AG08396 (cell line): ENCODE measurements at places on chromosomes 7 and 10.
A peak's percentile ranks its signal among the peaks of the same experiment; 100 is the strongest.

GRCh38 chr10:80416479-80417098 is 8.2 kb downstream of the PRXL2A start:
- no peak for DNase-seq

DNA sequence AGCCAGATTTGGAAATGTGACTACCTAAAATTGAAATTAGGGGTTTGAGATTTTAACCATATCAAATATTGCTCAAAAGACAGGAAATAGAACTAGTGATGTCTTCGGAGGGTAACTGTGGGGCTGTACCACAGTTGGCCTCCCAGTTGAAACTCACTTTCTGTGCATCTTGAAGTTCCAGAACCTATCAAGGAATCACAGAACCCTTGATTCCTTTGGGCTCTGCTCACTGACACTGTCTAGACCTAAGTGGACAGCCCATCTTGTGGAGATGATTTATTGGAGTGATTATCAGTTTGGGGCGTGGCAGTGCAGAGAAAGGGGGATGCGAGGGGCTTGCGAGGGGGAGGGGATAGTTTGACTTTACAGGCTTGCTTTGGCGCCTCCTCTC is 134.2 kb upstream of the GJD4 start:
- DNase-seq, result no peak

DNA sequence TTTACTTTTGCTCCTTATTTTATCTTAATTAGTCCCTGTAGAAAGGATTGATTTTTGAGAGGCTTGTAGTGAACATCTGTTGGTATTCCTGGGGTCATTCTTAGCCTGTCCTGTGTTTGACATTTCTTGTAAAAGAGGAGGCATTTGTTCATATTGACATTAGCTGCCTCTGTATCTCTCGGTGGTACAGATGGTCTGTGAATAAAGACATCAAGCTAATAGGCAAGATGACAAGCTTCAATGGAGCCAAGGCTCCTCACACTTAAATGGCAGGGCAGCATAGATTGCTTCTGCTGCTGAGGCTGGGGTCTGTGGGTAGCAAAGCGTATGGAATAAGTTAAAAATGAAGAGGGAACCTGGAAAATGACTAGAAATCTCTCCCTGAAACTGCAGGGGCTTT is 687.6 kb downstream of the LRMDA start:
- DNase-seq, result no peak

- DNase-seq, result peak; percentile 61
These were observed 56.2 kb upstream of the ABLIM1 start for GRCh38 chr10:114714281-114714741.

- no peak for DNase-seq
These were observed 483.1 kb upstream of the CNTNAP2 start for GRCh38 chr7:145633513-145633912.

DNA sequence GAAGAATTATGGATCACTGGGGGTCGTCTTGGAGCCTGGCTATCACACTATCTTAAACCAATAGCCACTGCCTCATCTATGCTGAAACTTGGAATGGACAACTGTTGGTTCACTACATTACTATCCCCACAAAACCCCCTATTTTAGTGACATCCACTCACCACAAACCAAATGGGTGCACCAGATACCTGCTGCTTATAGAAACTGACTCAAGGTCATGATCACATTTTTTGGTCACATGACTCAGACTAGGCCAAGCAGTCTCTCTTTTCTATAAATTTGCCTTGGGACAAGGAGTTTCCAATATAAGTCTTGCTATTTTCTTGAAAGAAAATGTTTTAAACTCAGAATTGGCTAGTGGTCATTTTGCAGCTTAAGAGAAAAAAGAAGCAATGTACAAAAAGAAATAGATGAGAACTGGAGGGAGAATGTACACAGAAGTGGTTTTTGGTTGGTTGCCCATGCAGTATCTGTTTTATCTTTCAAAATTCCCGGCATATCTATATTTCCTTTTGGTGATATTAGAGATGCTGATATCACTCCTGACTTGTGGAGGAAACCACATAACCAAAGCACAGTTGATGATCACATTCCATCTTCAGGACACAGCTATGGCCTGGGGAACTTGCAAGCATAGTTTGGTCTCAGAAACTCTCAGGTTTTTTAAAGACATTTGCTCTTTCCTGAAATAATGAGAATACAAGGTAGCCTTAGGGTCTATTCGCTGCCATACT is 85.2 kb upstream of the CACNA2D1 start:
- no peak for DNase-seq

GRCh38 chr10:57952741-57953140 is 315.0 kb downstream of the IPMK start:
- DNase-seq, result peak; percentile 11

GRCh38 chr10:10418387-10418786 is 599.3 kb upstream of the CELF2 start:
- DNase-seq, result no peak

GRCh38 chr7:129197771-129198170 is 9.3 kb downstream of the SMO start:
- no peak for DNase-seq

DNA sequence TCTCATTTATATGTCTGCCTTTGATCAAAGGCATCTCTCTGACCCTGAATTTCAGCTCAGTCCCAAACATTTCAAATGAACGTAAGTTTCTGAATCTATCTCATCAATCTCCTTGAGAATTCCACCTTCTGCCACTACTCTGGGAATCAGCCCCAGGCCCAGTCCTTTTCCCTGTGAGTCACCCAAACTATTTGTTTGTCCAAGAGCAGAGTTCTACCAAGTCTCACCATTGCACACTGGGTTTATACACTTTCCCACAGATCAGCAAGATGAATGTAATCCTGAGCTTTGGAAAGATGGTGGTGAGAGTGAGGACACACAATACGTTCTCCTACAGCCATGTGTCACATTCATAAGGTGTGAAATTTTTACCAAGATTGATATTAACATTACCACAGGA is 251.3 kb upstream of the VWC2 start:
- no peak for DNase-seq

- DNase-seq, result no peak
These were observed 764.9 kb upstream of the AUTS2 start for GRCh38 chr7:68833422-68833821.

- no peak for DNase-seq
These were observed 10.8 kb upstream of the PVRIG start for GRCh38 chr7:100208911-100209408.

DNA sequence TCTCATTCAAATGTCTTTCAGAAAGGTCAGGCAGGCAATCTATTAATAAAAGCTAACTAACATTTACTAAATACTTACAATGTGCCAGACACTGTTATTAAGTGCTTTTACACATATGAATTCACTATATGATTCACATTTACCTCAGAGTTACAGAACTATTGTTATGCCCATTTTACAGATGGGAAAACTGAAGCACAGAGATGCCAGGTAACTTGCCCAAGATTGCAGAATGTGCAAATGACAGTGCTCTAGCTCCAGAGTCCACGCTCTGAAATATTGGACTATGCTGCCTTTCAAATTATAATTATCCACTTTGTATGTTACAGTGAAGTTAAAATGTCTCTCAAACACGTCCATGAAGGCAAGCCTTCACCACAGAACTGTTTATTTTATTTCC is 22.0 kb downstream of the UPF2 start:
- DNase-seq, result no peak

DNA sequence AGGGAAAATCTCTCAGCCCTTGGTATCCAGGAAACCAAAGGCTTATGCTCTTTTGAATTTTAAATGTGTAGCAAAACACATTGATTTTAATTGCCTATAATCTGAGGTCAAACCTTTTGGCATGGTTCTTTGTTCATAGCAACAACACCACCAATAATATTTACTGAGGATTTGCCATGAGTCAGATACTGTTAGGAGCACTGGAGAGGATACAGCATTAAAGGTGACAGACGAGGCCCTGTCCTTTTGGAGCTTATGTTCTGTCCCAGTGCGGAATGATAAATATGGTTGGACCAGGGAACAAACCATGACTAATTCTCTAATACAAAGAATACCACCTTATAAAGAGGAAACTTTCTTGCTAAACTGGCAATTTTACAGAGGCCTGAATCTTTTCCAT is 176.6 kb downstream of the CTNNA3 start:
- DNase-seq, result no peak

DNA sequence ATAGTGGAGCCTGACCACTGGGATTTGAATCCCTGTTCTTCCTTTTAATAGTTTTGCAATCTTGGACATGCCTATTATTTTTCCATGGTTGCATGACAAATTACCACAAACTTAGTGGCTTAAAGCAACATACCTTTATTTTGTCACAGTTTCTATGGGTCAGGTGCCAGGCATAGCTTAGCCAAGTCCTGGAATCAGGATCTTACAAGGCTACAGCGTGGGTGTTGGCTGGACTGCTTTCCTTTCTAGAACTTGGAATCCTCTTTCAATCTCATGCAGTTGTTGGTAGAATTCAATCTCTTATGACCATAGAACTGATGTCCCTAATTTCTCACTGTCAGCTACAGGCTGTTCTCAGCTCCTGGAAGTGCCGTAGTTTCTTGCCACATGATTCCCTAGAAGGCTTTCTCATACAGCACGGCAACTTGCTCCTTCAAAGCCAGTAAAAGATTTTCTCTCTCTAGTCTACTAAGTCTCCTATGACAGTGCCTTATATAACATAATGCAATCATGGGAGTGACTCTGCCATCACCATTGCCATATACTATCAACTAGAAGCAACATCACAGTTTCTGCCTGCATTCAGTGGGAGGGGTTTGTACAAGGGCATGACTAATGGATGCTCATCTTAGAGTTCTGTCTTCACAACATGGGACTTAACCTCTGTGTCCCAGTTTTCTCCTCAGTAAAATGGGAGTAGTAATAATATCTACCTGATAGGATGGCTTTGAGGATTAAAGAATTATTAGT is 243.4 kb upstream of the FZD1 start:
- no peak for DNase-seq

GRCh38 chr10:43402880-43403452 is 6.0 kb downstream of the HNRNPF start:
- no peak for DNase-seq

DNA sequence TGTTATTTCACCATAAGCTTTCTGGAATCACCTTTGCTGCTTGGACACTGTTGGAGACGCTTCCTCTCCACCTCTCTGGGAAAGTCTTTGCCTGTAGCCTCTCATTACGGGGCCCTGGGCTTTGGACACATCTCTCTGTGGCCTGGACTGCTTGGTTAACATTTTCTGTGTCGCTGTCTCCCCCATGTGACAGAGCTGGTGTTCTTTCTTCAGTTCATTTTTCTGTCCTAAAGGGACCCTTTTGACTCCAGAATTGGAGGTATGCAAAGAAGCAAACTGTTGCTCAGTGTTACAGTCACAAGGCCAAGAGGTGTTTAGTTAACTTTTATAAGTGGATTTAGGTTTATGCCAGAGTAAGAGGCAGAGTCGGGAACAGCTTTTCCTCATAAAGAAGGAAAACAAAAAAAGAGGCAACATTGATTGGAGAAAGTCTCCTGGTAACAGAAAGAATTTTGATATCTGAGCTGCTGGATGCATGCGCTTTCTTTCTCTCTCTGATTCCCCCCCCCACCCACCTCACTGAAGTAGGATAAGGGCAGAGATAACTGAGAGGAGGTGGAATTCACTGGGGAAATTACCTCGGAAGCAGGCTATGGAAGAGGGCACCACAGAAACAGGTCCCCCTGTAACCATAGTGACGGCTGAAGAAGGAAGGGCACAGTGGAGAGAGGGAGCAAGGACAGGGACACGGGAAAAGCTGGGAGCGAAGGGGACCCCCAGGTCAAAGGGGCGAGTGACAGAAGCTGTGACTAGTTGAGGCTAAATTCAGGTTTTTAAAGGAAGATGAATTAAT is 57.8 kb downstream of the LGI1 start:
- DNase-seq, result no peak

DNA sequence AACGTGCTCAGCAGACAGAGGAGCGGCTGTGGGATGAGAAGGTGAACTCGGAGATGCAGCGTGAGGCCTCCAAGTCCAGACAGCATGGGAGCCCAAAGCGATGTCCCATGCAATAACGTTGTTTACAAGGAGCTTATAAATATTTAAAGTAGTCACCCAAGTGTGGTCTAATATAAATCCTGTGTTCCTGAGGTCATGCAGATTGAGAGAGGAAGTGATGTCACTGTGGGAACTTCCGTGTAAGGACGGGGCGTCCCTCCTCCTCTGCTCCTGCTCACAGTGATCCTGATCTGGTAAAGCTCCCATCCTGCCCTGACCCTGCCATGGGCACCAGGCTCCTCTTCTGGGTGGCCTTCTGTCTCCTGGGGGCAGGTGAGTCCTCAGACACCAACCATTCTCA is 94.7 kb upstream of the PRSS58 start:
- DNase-seq, result no peak

- no peak for DNase-seq
These were observed 177.5 kb downstream of the HPSE2 start for GRCh38 chr10:99057936-99058690.

DNA sequence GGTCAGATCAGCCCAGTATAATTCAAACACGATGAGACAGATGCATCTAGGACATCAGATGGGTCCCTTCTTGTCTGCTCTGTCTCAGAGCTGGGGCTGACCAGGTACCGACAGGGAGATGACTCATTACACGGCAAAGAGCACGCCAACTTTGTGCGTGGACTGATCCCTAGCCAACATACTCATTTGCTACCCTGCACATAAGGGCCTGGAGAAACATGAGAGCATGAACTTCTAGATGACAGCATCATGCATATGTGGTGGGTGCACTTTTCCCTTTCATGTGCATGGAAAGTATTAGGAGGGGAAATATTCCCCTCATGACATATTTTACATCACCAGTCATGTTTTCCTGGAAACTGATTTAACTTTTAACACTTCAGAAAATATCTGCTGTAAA is 35.1 kb upstream of the NPVF start:
- DNase-seq, result no peak

DNA sequence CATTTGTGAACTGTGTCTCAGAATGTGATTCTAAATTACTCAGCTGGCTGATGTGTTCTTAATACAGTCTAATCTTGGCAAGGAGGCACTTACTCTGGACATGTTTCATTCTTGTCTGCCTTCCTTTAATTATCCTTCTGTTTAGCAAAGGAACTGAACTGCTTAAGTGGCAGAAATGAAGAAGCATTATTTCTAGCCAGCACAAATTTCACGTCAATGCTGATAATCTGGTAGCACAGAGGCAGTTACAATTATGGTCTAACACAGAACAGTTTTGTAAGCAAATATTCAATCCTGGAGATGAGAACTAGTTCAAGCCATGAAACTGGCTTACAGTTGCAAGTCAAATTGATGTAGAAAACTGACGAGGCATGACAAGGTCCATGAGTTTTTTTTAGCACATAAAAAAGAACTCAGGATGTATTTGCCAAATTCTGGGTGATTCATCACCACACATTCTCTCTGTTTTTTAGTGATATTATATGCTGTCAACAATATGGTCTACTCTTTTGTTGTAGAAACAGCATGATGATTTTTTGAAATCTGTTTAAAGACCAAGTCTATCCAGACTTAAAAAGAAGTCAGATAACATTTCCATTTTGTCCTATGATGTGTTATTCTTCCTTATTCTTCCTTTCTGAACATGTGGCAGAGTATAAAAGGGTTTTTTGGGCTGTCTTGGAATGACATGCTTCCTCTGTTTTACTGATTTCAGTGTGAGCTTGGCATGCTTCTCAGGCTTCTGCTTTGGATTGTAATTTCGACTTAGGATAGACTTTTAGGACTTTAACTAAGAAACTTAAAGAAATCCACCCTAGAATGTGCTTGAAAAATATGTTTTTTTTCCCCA is 154.8 kb downstream of the DNAJB9 start:
- DNase-seq, result no peak

GRCh38 chr7:128171342-128171918 is 69.6 kb upstream of the LEP start:
- DNase-seq, result no peak
